CD14-positive monocyte (primary cell): ENCODE measurements at places on chromosomes 2 and 18. TPM values are rescaled to one million over a fixed set of nuclear protein-coding genes. Genes with fewer than 3 reads are reported as not detected.

Gene PDCL3
- polyA plus RNA-seq, result 24.8 TPM

Gene ALKAL2
- polyA plus RNA-seq, result not detected in 2 replicates

Gene RAB27B
- 0.11 TPM for polyA plus RNA-seq

Gene CCDC141
- not detected in 2 replicates for polyA plus RNA-seq

Gene ELOA2
- polyA plus RNA-seq, result not detected

Gene SCN7A
- polyA plus RNA-seq, result not detected

Gene RFTN2
- polyA plus RNA-seq, result not detected

Gene C2orf15
- polyA plus RNA-seq, result 0.11 TPM

Gene MYO5B
- 0.04 TPM in 1 of 2 replicates, not detected in the other for polyA plus RNA-seq

Gene CSRNP3
- polyA plus RNA-seq, result not detected

Gene CHRNA1
- not detected in 2 replicates for polyA plus RNA-seq

Gene CHRNG
- not detected for polyA plus RNA-seq

Gene LRATD1
- not detected in 2 replicates for polyA plus RNA-seq

Gene NGEF
- polyA plus RNA-seq, result not detected

Gene HJURP
- polyA plus RNA-seq, result not detected

Gene MAP4K3
- 4.0 TPM for polyA plus RNA-seq

Gene RNU2-63P
- 8.0 TPM for polyA plus RNA-seq

Gene CRYGD
- not detected in 2 replicates for polyA plus RNA-seq

Gene TGIF1
- polyA plus RNA-seq, result 39.8 TPM

Gene PTPRN
- not detected for polyA plus RNA-seq

Gene RASGRP3
- 0.33 and 0.84 TPM in 2 replicates for polyA plus RNA-seq

Gene GPR148
- polyA plus RNA-seq, result not detected

Gene SIGLEC15
- polyA plus RNA-seq, result 7.8 TPM

Gene NTSR2
- polyA plus RNA-seq, result not detected in 2 replicates

Gene TRABD2A
- 0.95 TPM for polyA plus RNA-seq

Gene MYO3B
- not detected for polyA plus RNA-seq

Gene SERPINB12
- not detected in 2 replicates for polyA plus RNA-seq

Gene TFPI
- 0.46 TPM for polyA plus RNA-seq

Gene UGT1A4
- polyA plus RNA-seq, result not detected
